ENCODE measurements at places on chromosomes 3 and 15. TPM values are rescaled to one million over a fixed set of nuclear protein-coding genes. Genes with fewer than 3 reads are reported as not detected.

GOLIM4 gene
- total RNA-seq = 77.1 TPM

LYZL4 gene
- 0.23 TPM for total RNA-seq

C3orf22 gene
- total RNA-seq = not detected

CEP63 gene
- 13.0 TPM for total RNA-seq

Data from smooth muscle cell of the coronary artery (primary cell).